ENCODE measurements at places on chromosomes 1 and 21.

DNA sequence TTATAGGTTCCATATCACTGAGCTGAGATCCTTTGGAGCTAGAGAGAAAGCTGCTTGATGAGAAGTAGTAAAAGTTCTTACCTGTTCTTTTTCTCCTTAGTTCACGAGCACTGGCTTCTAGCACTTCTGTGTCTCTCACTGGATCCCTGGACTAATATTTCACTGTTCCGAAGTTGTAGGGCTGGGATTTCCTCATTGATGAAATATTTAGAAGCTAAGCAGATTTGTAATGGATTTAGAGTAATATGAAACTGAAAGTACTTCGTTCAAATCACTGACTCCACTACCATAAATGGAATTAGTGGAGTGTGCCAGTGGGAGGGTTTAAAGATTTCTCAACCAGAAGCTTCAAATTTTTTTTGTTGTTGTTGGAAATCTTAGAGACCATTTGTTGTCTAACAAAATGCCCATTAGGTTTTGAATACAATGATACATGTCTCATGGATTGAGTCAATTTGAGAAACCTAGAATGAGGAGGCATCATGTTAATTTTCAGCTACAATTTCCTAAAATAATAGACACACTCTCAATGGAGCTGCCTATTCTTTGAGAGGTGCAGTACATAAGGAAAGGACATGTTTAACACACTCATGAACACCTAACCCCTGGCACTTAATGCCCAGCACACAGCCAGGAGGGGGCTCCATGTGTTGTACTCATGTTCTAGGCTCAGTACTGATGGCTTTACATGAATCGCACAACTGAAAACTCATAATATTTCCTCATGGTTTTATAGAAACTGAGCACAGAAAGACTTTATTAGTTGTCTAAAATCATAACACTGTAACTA, at the start of gene GBP1:
TSS of gene GBP1 (minus strand) at position 130 of the 790 bp plus-strand sequence. CDS start 1,974 bp downstream, outside the sequence.
- DNase-seq = no peak

DNA sequence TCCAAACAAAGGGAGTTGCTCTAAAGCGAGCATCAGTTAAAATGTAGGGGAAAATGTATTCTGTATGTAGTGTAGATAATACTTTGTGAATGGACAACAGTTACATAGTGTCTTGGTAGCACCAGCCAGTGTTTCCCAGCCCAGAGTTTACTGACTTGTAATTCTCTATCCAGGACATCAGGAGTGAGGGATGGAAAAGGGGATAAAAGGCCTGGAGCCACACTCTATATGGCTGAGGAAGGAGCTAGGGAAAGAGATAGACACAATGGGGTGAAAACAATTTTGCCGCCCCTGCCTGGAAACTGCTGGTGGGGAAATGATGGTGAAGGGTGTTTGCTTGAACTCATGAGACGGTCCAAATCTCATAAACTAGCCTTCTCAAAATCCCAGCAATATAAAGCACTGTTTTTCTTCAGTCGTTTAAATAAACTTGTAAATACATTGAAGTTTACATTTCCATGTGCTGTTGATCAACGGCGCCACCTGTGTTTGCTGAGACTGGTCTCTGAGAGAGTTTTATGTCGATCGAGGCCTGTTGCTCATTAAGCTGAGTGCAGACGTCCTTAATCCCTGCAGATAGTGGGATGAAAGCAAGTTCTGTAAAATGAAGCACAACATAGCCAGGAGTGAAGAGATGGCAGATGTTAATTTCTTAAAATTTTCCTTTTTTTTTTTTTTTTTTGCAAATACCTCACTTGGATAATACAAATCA, 27.9 kb upstream of the AGO1 start:
- no peak for DNase-seq

DNA sequence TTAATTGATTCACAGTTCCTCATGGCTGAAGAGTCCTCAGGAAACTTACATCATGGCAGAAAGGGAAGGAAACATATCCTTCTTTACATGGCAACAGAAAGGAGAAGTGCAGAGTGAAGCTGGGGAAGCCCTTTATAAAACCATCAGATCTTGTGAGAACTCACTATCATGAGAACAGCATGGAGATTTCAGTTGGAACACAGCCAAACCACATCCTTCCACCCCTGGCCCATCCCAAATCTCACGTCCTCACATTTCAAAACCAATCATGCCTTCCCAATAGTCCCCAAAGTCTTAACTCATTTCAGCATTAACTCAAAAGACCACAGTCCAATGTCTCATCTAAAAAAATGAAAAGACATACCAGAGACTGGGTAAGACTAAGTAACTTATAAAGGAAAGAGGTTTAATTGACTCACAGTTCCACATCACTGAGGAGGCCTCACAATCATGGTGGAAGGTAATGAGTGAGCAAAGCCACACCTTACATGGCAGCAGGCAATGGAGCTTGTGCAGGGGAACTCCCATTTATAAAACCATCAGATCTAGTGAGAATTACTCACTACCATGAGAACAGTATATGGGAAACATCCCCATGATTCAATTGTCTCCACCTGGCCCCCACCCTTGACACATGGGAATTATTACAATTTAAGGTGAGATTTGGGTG, 105.2 kb downstream of the MRPL39 start:
- peak; percentile 5 for DNase-seq

- DNase-seq = no peak
These were observed 6.8 kb downstream of the FNDC5 start for GRCh38 chr1:32863881-32864245.

DNA sequence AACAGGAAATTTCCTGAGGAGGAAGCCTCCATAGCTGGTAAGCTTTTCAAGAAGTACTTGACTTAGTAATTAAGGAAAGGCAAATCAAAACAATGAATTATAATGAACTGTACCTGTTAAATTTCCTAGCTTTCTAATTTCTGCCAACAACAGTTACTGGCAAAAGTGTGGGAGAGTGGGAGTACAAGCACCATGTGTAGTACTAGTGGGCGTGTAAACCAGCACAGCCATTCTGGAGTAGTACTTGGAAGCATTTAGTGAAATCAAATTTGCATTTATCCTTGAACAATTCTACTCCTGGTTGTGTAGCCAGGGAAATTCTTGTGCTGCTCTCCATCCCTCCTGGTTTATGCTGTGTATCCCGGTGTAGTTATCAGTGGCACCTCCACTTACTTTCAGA, 190.8 kb downstream of the PRDM2 start:
- DNase-seq = no peak

GRCh38 chr1:221429264-221429663, 312.6 kb downstream of the DUSP10 start:
- no peak for DNase-seq

- no peak for DNase-seq
These were observed 54.0 kb upstream of the COL11A1 start for GRCh38 chr1:103162360-103162759.

GRCh38 chr1:54007613-54008012, 10.4 kb downstream of the LDLRAD1 start:
- DNase-seq = no peak

DNA sequence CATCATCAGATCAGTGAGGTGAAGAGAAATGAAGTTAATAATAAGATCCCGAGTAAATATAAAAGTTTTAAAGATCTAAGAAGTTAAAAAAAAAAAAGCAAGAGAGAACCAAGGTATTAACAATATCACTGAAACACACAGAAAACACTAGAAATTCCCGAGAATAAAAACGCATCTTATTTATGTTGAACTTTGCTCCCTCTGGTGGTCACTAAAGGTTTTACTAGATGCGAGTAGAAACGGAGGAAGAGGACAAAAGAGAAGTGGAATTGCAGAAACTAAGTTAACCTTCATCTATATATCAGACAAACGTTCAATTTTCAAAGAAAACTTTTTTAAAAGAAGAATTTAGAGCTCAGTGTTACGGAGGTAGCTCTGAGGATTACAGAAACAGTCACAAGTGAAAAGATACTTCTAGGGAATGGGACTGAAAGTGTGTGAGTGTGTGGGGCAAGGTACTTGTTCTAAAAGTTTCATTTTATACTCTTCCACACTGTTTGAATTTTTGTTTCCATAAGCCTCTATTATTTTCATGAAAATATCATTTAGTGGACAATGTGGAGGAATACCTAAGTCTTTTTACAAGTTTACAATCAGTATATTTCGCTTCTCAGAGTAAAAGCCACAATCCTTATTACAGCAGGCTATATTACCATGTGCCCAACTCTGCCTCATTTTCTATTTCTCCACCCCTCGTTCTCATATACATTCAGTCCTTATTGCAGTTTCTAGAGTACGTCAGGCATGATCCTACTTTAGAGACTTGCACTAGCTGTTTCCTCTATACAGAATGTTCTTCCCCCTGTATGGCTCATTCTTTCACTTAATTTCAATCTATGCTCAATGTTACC, 19.7 kb downstream of the ACBD6 start:
- DNase-seq = no peak

GRCh38 chr1:93813076-93813475, 65.9 kb downstream of the DNTTIP2 start:
- DNase-seq = no peak

DNA sequence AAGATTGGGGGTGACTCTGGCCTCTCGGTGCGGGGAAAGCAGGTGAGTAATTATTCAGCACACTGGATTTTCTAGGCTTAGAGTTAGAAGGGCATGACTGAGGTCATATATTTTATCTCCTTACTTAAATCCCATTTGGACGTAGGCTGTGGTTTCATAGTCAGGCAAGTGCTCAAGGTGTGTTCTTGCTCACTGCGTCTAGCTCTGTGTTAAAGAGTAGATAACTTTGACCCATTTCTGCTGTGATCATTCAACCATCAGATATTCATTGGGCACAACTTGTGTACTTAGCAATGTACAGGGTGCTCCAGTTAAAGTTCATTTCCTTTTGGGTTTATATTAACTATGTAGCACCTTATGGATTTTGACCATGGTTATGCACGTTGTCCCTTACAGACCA, 14.6 kb downstream of the PFKFB2 start:
- DNase-seq = no peak

DNA sequence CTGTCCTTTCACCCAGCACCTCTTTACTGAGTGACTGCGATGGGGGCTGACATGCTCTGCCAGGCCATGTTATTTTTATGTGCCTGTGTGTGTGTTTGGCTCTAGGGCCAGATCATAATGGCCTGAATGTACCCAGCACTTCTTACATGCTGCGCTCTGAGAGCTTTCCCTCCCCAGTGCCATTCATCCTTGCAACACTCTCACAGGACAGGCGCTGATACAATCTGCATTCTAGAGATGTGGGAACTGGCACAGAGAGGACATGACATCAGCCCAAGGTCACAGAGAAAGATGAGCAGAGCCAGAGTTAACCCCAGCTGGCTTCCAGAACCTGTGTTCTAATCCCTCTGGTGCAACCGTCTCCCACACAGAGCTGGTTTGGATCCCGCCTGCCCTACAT, 54.5 kb downstream of the ARHGEF10L start:
- no peak for DNase-seq

DNA sequence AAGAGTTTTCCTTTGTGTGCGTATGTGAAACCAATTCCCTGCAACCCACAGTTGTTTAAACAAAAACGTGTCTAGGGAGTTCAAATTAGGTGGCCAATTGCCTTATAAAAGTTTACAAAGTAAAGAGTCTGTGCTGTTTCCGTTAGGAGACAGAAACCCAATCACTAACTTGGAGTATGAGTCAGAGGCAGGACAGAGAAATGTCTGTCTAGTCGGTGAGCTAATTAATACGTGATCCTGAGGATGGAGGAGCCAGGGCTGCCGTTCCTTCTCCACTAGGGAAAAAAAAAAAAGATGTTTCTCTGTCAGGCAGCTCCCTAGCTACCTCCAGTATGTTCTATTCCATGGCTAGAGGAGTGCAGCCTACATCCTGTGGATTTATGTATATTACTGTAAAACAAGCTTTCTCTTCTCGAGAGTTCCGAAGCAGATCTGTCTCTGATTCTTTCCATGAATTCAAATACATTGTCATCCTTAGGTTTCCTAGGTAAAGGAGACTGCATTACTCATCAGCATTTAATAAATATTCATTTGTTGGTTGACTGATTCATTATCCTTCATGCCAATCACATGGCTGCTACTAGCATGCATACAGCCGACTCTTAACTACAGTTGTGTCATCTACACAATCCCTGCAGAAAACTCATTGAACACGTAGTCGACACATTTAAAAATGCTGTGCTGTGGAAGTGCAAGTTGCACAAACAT, 430.6 kb downstream of the KIF26B start:
- no peak for DNase-seq

DNA sequence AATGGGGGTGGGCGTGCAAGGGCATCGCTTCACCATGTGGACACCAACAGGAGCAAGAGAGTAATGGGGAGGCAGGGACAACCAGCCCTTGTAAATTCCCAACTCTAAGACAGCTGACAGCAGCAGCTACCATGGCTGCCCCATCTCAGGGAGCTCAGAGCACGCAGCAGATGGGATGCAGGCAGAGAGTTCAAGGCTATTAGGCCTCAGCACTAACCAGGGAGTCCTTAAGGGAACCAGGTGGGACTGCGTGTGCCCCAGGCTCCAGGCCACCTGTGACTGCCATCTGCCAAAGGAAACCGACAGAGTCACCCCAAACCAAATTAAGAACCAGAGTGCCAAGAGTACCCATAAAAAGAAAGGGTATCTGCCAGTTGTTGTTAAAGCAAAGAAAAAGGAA, 33.7 kb upstream of the PRDM2 start:
- no peak for DNase-seq

GRCh38 chr1:108646648-108647269, 14.1 kb downstream of the HENMT1 start:
- DNase-seq = peak; percentile 56

DNA sequence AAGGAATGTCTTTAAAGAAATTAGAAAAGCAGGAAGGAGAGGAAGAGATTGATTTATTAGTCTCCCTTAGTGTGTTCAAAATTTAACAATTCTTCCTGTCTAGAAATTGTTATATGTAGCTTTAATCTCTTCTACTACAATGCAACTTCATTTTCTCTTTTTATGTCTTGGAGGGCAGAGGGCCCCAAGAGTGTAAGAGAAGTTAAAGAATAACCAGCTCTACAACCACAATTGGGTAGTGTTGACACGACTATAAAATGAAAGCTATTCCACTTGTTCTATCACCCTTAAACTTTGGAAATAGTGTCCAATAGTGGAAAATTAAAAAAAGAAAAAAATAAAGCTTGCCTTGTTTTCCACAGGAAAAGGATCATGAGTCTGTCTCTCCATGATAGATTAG, 82.6 kb upstream of the DPYD start:
- no peak for DNase-seq

DNA sequence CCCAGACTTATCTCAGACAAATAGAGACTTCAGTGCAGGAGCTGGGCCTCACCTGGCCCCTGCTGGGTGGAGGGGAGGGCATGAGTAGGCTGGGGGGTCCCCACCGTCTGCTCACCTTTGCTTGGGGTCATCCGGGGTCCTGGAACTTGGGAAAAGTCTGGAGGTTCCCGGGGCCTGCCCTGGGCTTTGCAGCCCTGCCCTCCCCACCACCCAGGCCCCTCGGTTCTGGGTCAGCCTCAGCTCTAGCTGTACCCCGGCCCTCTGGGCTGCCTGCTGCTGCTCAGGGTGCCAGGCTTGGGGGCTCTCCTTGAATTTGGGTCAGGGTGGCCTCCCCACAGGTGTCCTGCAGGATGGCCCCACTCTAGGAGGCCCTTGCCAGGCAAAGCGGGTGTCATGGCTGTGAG, 2.4 kb upstream of the TMEM52 start:
- no peak for DNase-seq

GRCh38 chr21:25997788-25998611, 172.6 kb downstream of the APP start:
- no peak for DNase-seq

Measured in stimulated activated CD8-positive, alpha-beta memory T cell treated with anti-CD3 and anti-CD28 coated beads, Interleukin-12 subunit alpha, Interleukin-12 subunit beta, amount 100 ng/mL, for 4 hours (primary cell).